Stimulated activated CD8-positive, alpha-beta memory T cell treated with anti-CD3 and anti-CD28 coated beads, Interleukin-15, amount 100 ng/mL, for 24 hours (primary cell): ENCODE measurements at places on chromosomes 2 and 18.

GRCh38 chr18:76518123-76518859 lies 23.2 kb upstream of the ZNF516 start:
- no peak for DNase-seq

- no peak for DNase-seq
These were observed 35.5 kb upstream of the PTH2R start for GRCh38 chr2:208370881-208371633.

DNA sequence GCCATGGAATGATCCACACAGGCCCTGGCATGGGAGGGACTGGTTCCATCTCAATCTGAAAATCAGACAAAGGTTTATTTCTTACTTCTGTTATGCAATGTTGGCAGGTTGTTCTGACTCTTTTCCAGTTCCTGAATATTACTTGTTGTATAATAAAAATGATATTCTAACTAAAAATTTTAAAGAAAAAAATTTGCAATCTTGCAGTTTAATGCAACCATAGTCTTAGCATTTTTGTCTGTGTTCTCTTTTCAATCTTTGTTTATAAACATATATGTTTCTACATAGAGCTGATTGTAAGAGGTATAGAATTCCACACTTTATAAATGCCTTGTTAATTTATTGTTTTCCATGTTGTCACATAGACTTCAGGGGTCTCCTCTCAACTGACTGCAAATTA lies 143.4 kb downstream of the RPIA start:
- DNase-seq: no peak

- DNase-seq: no peak
These were observed 109.8 kb downstream of the FSHR start for GRCh38 chr2:49044350-49045079.

- DNase-seq: no peak
These were observed 24.0 kb upstream of the ZNF516 start for GRCh38 chr18:76518860-76519538.

GRCh38 chr2:28565720-28566295 lies 69.9 kb downstream of the PLB1 start:
- no peak for DNase-seq

GRCh38 chr18:61785588-61785987 lies 107.2 kb downstream of the RNF152 start:
- no peak for DNase-seq

DNA sequence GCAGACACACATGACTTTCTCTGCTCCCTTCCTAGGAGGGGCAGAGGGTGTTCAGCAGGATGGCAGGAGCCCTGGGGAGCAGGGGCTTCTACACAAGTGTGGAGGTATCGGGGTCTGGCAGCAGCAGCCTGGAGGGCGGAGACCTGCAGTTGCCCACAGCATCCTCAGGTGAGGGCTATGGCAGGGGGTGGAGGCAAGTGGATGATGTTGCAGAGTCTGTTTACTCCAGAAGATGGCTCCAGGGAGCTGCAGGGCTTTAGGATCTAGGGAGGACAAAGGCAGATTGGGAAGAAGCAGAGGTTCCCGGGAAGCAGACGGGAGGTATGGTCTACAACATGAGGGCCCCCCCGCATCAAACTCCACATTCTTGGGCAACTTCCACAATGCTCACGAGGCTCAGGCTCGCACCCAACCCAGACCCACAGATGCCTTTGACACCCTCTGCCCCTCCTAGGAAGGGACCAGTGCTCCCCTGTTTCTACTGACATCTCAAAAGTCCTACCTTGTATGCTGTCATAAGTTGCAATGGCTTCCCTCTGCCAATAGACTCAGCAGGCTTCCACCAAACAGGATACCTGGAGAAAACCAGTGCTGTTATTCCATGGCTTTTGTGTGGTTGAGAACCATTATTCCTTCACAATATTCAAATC lies 12.0 kb upstream of the ATP6V1C2 start:
- DNase-seq: no peak

DNA sequence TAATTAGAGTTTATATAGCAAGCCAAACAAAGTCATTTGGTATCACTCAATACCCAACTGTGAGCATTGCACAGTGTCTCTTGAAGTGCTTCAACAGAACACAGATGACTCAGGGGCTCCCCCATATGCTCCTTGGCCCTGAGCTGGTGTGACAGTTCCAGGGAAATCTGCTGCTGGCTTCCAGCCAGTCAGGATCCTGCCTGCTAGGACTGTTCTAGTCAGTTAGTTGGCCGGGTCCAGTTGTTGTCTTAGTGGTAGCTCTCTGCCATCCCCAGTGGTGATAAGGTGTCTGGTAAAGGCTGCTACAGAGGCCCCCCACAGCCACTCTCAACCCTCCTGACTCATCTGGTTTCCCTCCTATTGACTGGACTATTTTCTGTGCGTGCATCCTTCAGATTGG lies 100.3 kb downstream of the IRS1 start:
- DNase-seq: no peak

- DNase-seq: no peak
These were observed 65.6 kb downstream of the RAPH1 start for GRCh38 chr2:203469546-203469945.

GRCh38 chr18:46759890-46760289 lies 3.0 kb upstream of the ST8SIA5 start:
- DNase-seq: no peak

DNA sequence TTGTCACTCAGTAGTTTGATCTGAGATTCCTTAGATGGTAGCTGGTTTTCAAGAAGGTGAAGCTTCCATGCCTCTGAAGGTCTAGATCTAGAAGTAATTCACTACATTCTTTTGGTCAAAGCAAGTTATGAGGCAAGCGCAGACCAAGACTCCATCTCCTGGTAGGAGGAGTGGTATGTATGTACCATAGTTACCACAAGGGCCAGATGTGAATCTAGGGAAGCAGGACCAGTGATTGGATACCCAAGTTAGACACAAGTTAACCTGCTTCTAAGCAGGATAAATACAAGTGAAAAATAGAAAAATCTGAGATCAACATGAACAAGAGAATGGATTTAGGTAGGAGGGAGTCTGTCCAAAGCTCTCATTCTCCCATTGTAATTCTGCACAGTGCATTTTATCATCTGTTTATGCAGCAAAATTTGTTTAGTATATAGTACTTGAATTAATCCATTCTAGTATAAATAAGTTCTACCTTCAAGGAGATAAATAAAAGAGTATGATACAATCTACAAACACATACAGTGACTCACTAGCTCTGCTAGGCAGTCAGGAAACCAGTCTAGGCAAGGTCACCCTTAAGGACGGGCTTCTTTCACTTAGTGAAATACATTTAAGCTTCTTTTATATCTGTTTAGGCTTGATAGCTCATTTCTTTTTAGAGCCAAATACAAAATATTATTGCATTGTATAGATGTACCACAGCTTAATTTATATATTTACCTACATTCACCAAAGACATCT lies 14.2 kb upstream of the DOCK10 start:
- no peak for DNase-seq
